ENCODE measurements at places on chromosomes 12 and 14.

GRCh38 chr14:42001431-42001830, 394.8 kb downstream of the LRFN5 start:
- no peaks in the 10 kb centered on the region for H3K27me3 ChIP-seq
- H3K4me3 ChIP-seq: no peak overlapping the region
- DNase-seq: no peak
- H3K27ac ChIP-seq: no peak overlapping the region
- H3K4me1 ChIP-seq: no peaks in the 10 kb centered on the region

DNA sequence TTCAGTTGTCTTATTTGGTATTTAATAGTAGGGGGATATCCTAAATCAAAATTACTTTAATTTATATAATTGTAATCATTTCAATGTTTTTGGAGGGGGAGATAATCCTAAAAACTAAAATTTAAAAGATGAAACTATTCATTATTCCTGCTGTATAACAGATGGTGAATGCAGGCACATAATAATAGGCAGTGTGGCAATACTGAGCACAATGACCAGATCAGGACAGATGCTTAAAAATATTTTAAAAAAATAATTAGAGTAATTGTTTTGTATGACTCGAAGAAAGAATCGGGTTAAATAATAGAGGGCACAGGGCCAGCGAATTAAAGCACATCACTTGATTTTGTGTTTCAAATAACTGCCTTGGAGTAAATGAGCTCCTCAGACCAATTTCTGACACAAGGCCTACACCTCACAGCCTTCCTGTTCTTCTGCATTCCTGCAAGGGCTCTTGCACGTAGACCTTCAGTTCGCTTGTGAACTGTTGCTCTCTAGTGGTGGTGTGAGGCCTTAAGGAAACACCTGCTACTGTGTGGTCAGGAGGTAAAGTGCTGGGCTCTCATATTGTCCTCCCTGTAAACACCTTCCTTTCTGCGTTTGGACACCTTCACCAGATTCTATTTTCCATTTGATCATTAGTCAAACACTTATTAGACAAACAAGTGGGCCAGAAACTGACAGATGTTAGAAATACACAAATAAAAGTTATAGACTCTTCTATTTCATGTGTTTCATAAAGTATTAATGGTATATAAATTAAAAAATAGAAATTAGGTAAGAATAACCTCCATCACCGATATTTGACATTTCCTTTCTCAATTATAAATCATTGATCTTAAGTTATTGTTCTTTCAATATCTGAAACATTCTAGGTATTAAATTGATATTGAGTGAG, 29.3 kb upstream of the KLRF1 start:
- H3K4me3 ChIP-seq: no peak overlapping the region
- no peak overlapping the region for H3K27ac ChIP-seq
- H3K36me3 ChIP-seq: no peaks in the 10 kb centered on the region
- H3K27me3 ChIP-seq: no peaks in the 10 kb centered on the region

- peaks cover 5% of the 10 kb centered on the region for H3K27me3 ChIP-seq
- no peak for DNase-seq
- no peaks in the 10 kb centered on the region for H3K36me3 ChIP-seq
- peaks cover 34% of the 10 kb centered on the region for H3K4me1 ChIP-seq
Observed at GRCh38 chr14:22981876-22982476, 375 bp downstream of the AJUBA start.

DNA sequence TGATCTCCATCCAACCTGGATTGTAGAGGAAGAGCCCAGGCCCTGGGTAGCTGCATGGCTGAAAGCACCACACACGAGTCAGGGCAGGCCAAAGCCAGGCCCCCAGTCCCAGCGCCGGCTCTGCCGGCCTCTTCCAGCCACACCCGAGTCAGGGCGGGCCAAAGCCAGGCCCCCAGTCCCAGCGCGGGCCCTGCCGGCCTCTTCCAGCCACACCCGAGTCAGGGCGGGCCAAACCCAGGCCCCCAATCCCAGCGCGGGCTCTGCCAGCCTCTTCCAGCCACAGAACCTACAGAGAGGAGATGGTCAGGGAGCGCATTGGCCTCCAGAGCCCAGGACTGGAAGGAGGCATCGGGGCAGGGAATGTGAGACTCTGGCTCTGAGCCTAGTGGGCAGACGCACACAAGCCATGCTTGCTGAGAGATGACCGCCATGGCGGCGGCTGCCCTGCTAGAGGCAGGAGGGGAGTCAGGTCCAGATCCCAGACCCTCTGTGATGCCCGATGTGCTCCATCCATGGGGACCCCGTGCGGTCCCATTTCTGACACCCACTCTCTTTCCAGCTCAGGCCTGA, 30.2 kb downstream of the BEGAIN start:
- DNase-seq: no peak
- H3K27ac ChIP-seq: no peak overlapping the region

GRCh38 chr12:111211910-111212757, 156.8 kb downstream of the PHETA1 start:
- H3K36me3 ChIP-seq: no peaks in the 10 kb centered on the region
- peaks cover 4% of the 10 kb centered on the region for H3K27me3 ChIP-seq

DNA sequence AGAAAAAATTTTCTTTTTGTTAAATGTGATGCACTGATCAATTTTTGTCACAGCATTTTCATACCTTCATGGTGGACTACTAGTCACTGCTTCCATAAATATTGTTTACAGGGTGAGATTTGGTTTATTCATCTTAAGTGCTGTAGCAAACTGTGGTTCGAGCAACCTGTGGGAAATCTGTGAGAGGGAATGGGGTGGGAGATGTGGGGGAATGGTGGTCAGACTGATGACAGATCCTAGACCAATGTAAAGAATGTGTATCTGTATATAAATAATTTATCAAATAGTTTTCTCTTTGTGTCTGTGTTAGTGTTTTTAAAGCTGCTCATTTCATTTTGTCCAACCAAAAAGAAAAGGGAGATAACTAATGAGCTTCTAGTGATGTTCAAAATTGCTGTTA, 26.7 kb downstream of the CSRP2 start:
- H3K4me1 ChIP-seq: no peaks in the 10 kb centered on the region
- no peaks in the 10 kb centered on the region for H3K27me3 ChIP-seq
- no peak overlapping the region for H3K27ac ChIP-seq
- no peak for DNase-seq
- H3K36me3 ChIP-seq: peaks cover 32% of the 10 kb centered on the region

GRCh38 chr14:65019944-65020566, 33.4 kb downstream of the FNTB start:
- no peak overlapping the region for H3K27ac ChIP-seq
- no peaks in the 10 kb centered on the region for H3K4me1 ChIP-seq
- H3K36me3 ChIP-seq: peaks cover 22% of the 10 kb centered on the region
- H3K27me3 ChIP-seq: no peaks in the 10 kb centered on the region
- no peak for DNase-seq

GRCh38 chr12:26177283-26177682, 18.1 kb upstream of the SSPN start:
- no peak overlapping the region for H3K4me3 ChIP-seq
- no peaks in the 10 kb centered on the region for H3K4me1 ChIP-seq
- H3K27ac ChIP-seq: no peak overlapping the region

DNA sequence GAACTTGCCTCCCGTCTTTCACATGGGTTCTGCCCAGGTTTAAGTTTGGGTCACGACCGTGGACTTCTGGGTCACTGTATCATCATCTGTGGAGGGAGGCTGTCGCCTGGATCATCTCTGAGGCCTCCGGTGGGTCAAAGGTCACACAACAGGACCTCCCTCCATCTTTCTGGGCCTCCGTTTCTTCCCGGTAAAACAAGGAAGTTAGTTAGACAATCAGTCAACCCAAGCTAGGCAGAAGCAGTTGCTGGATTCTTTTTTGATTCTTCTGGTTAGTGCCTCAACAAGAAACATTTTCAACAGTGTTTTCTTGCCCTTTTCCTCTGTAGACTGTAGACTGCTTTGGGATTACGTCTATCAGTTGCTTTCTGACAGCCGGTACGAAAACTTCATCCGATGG, 186.6 kb upstream of the BCL2L14 start:
- DNase-seq: no peak
- peaks cover 44% of the 10 kb centered on the region for H3K36me3 ChIP-seq
- no peaks in the 10 kb centered on the region for H3K4me1 ChIP-seq

GRCh38 chr14:79668951-79669350, 542.4 kb downstream of the DIO2 start:
- H3K4me3 ChIP-seq: no peak overlapping the region
- no peaks in the 10 kb centered on the region for H3K27me3 ChIP-seq
- no peaks in the 10 kb centered on the region for H3K4me1 ChIP-seq
- H3K27ac ChIP-seq: no peak overlapping the region

DNA sequence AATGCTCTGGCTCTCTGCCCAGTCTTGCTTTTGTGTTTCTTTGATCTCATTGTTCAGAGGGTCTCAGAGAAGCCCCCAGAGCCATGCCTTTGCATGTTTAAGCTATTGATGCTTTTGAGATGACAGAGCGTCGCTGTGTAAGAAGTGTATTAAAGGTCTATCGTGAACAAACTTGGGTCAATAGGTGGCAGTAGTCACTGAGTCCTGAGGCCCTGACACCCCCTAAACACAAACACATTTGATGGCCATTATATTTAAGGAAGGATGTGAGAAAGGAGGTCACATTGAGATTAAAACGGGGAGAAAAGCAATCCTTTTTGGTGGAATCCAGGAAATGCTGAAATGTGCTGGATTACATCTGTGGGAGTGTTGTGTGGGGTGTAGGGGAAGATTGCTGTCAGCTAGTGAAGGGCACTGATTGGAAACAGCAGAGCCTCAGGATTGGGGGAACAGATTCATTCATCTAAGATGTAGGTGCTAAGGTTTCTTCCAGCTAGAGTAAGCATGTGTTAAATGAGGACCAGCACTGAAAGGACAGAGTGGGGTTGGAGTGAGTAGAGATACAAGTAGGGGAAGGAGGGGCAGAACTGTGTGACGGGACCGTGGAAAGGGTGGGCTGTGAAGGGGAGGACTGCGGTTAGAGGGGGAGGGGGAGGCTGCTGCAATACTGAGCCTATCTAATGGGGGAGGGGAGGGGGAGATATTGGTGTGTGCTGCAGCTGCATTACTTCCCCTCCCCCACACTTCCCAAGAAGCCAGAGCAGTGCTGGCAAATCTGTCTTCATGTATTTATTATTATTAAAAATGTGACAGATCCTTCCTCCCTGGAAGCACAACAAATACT, 12.7 kb downstream of the NGDN start:
- no peak for DNase-seq
- no peak overlapping the region for H3K27ac ChIP-seq
- H3K4me3 ChIP-seq: no peak overlapping the region

DNA sequence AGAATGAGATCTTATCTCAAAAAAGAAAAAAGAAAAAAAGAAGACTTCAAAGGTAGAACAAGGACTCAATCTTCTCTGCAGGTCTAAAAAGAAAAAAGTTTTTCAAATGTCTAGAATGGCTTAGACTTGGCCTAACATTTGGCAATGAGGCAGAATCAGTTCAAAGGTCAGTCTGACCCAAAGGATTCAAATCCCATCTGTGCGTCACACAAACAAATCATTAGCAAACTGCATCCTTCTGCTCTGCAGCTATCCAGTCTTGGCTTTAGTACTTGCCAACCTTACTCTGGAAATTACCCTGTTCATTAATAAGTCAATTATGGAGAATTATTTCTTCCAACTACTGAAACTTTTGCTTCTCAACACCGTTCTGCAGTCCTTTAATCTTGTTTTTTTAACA, 3.1 kb downstream of the YAF2 start:
- no peak overlapping the region for H3K4me3 ChIP-seq
- H3K27ac ChIP-seq: no peak overlapping the region
- peaks cover 7% of the 10 kb centered on the region for H3K36me3 ChIP-seq

DNA sequence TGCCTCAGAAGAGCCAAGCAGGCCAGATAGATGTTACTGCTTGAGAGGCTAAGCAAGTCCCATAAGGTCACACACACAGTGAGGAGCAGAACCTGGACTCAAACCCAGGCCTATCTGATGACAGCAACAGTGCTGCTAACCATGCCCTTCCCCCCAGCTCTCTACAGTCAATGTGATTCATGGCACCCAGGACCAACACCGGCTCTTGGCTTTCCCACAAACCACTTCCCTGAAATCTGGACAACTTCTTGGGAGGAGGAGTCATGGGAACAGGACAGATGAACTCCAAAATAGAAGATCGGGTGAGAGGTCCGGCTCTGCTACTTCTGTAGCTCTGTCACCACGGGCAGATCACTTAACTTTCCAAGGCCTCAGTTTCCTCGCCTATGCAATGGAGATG, 716 bp upstream of the PTGDR start:
- no peak overlapping the region for H3K4me3 ChIP-seq
- no peak overlapping the region for H3K27ac ChIP-seq
- peaks cover 44% of the 10 kb centered on the region for H3K4me1 ChIP-seq
- no peak for DNase-seq

- no peak for DNase-seq
- H3K27ac ChIP-seq: no peak overlapping the region
- no peaks in the 10 kb centered on the region for H3K36me3 ChIP-seq
- H3K4me3 ChIP-seq: no peak overlapping the region
- no peaks in the 10 kb centered on the region for H3K27me3 ChIP-seq
Observed at GRCh38 chr12:97572220-97572619, 109.6 kb downstream of the RMST start.

DNA sequence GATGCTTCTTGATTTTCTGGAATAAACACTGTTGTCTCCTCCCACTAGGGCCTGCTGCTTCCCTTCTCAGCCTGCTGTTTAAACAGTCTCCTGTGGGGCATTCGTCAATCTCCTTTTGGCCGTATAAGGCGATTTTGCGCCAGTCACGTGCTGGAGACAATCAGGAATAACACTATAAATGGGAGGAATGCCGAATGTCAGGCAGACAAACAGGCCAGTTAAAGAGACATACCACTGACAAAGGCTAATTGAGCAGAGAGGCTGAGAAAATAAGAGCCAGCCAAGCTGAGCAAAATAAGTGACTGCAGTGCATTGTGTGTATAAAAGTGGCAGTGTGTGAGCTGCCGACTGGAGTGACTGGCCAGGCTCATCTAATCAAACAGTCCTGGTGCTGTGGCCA, 23.3 kb downstream of the DMAC2L start:
- H3K27me3 ChIP-seq: no peaks in the 10 kb centered on the region
- peaks cover 26% of the 10 kb centered on the region for H3K36me3 ChIP-seq
- DNase-seq: no peak
- H3K4me1 ChIP-seq: peaks cover 11% of the 10 kb centered on the region
- H3K27ac ChIP-seq: no peak overlapping the region

- no peaks in the 10 kb centered on the region for H3K27me3 ChIP-seq
- no peak overlapping the region for H3K4me3 ChIP-seq
- H3K4me1 ChIP-seq: no peaks in the 10 kb centered on the region
- no peak for DNase-seq
- no peak overlapping the region for H3K27ac ChIP-seq
Observed at GRCh38 chr12:15644700-15645099, 144.5 kb downstream of the EPS8 start.

- no peaks in the 10 kb centered on the region for H3K27me3 ChIP-seq
- DNase-seq: no peak
- no peak overlapping the region for H3K27ac ChIP-seq
- H3K4me1 ChIP-seq: no peaks in the 10 kb centered on the region
Observed at GRCh38 chr12:64065881-64066451, 156.1 kb downstream of the KICS2 start.

DNA sequence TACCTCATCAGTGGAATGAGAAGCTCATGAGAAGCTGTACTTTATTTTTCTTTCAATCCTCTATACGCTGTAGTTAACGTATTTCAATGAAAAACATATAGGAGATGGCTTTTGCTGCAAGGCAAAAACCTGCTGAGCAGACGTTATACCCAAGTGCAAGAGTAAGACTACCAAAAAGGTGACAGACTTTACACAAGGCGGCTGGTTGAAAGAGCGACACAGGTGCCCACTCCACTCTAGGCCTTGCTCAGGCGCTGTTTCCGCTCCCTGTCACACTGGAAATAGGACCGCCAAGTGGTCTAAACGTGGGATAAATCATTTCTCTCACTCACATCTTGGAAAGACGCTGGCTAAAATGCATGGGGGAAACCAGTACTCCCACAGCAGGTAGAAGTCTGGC, 54.5 kb downstream of the PPP2R5C start:
- peaks cover 20% of the 10 kb centered on the region for H3K36me3 ChIP-seq
- no peaks in the 10 kb centered on the region for H3K27me3 ChIP-seq
- DNase-seq: no peak
- H3K4me1 ChIP-seq: peaks cover 91% of the 10 kb centered on the region
- peak overlapping the region; percentile 79 for H3K4me3 ChIP-seq
